Stimulated activated CD4-positive, alpha-beta T cell treated with anti-CD3 and anti-CD28 coated beads, Interleukin-15, amount 100 ng/mL, for 1 hour (primary cell): ENCODE measurements at places on chromosomes 3 and 15.
A peak's percentile ranks its signal among the peaks of the same experiment; 100 is the strongest.

- DNase-seq, result no peak
Measured at GRCh38 chr15:25184356-25185155, 229.8 kb downstream of the SNRPN start.

DNA sequence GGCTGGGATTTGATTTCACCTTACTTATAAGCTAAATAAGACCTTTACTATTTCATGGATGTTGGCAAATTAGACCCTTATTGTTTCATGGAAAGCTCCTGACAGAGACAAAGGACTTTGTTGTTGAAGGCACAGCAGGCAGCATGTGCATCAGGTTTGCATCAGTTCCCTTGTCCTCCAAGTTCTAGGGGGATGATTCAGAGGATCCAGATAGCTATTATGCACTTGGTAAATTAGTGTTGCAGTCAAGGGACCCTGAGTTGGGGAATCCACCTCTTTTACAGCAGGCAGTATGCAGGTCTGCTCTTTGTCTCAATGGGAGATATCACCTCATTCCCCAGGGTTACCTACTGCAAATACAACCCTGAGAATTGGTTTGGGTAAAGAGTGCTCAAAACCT is 131.4 kb upstream of the IGSF10 start:
- no peak for DNase-seq

DNA sequence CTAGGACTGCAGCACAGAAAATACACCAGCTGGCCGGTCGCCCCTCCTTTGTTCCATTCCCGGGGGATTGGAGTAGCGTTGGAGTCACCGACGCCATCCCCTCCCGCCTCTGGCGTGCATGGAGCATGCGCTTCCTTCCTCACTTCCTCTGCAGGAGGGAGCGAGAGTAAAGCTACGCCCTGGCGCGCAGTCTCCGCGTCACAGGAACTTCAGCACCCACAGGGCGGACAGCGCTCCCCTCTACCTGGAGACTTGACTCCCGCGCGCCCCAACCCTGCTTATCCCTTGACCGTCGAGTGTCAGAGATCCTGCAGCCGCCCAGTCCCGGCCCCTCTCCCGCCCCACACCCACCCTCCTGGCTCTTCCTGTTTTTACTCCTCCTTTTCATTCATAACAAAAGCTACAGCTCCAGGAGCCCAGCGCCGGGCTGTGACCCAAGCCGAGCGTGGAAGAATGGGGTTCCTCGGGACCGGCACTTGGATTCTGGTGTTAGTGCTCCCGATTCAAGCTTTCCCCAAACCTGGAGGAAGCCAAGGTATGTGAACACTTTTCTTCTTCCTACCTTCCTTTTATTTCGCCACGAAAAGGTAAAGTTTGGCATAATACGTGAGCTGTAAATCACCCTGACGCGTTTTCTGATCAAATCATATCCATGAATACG is at the start of gene SCG3:
SCG3 (plus strand) TSS at position 201 of the 661 bp plus-strand sequence; CDS start at position 454, 253 bp downstream.
- peak; percentile 3 for DNase-seq

DNA sequence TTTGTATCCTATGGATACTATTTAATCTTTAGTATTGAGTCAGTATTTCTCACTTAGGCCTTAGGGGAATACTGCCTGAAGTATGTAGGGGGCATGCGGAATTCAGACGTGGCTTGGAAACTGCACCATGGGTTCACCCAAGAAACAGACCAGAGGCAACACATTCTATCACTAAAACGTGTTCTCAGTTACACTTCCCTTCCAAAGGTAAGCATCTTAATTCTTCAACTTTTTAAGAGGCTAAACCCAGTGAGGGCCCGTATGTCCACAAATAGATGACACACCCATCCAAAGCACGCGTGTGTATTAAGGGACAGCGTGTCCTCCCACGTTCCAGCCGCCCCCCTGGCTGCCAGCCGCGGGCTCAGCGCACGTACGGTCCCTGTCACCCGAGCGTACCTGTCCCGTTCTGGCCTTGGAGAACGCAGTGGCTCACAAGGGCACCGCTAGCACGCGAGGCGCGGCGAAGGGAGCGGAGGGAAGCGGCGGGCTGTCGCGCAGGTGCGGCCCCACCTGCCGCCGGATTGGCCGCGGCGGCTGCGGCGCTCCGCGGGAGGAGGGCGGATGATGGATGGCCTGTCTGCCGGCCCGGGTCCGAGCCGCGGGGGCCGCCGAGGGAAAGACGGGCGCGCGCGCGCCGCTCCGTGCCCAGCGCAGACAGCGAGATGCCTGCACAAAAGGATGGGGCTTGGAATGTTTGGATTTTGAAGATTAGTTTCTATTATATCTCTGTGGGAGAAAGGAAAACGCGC is 1003.9 kb upstream of the NR2F2 start:
- DNase-seq, result no peak

DNA sequence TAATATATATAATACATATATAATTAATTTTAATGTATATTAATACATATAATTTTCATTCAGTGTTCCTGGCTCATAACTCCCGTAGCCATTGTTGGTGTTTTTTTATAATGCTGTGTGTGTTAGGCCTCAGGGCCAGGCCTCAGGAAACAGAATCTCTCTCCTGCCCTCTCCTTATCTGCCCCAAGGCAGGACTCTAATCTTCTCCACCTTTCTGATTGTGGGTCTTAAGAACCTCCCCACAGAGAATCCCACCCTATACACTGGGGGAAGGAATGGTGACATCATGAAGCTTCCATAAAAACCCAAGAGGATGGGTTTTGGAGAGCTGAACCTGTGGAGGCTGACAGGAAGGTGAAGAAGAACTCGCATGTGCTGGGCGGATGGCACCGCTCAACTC is 4.0 kb upstream of the FMN1 start:
- no peak for DNase-seq

- DNase-seq, result no peak
Measured at GRCh38 chr15:67242708-67243111, 11.8 kb downstream of the AAGAB start.

GRCh38 chr3:129352045-129352444 is 73.4 kb downstream of the HMCES start:
- DNase-seq, result no peak

- no peak for DNase-seq
Measured at GRCh38 chr15:63899193-63899592, 65.4 kb upstream of the HERC1 start.

- DNase-seq, result no peak
Measured at GRCh38 chr15:82874267-82874666, 64.8 kb downstream of the WHAMM start.

GRCh38 chr3:14224895-14225294 is 46.3 kb downstream of the LSM3 start:
- no peak for DNase-seq

- DNase-seq, result no peak
Measured at GRCh38 chr3:135629701-135630408, 335.7 kb upstream of the PPP2R3A start.
